Stimulated activated CD4-positive, alpha-beta T cell treated with anti-CD3 and anti-CD28 coated beads, Interleukin-1b, Interleukin-23, amount 100 ng/mL, for 1 hour (primary cell): ENCODE measurements at places on chromosomes 2 and 18.

- DNase-seq: no peak
These were observed 25.9 kb downstream of the RAMP1 start for GRCh38 chr2:237885111-237885930.

GRCh38 chr2:158556124-158556523, 99.4 kb downstream of the PKP4 start:
- no peak for DNase-seq

DNA sequence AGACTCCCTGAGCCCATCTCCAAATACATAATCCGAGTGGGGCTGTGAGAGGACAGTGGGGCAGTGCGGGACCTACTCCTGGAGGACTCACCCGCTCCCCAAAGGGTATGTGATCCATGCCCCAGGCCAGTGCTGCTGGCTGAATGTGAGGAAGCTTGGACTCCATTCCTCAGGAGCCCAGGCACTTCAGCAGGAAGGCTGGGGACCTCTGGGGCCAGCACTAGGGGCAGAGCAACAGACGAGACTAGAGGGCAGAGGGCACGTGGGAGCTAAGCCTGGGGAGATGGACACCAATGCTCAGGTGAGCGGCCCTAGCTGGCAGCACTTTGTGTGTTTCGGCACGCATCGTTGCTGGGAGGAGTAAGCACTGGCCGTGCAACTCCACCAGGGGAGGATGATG, 84.9 kb downstream of the MALT1 start:
- no peak for DNase-seq

- DNase-seq: peak; percentile 1
These were observed 56.6 kb downstream of the SP100 start for GRCh38 chr2:230472621-230473018.

GRCh38 chr2:159817283-159817682, 19.3 kb upstream of the CD302 start:
- no peak for DNase-seq

DNA sequence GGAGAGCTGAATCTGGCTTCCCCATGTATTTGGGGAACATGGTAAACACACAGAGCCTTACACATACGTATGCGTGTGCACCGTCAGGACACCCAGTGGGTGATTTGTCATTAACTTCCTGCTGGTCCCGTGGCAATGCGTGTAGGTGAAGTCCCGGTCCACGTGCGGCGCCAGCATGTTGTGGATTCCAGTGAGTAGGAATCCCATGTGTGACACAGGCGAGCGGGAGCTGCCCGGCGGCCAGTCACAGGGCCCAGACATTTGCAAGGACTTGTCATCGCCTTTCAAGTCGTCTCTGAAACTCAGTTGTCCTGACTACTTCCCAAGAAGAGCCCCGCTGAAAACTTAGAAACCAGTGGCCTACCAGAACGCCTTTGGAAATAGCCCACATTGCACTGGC, 102.0 kb downstream of the RNF144A start:
- DNase-seq: no peak

GRCh38 chr18:58682429-58683069, 11.3 kb downstream of the MALT1 start:
- DNase-seq: no peak

DNA sequence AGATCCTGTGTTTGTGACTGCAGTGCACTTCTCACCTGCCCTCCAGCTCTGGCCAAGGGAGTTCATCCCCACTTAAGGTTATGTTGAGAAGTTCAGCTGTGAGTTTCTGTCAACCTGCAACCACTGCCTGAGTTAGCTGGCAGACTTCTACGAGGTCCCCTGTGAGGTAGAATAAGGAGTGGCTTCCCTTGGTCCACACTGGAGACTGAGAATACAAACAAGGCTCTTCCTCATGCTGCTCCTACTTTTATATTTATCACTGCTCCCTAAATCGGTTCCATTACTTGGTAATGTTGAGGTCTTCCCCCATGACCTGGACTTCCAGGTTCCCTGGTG, 353.2 kb upstream of the CWC22 start:
- DNase-seq: no peak

DNA sequence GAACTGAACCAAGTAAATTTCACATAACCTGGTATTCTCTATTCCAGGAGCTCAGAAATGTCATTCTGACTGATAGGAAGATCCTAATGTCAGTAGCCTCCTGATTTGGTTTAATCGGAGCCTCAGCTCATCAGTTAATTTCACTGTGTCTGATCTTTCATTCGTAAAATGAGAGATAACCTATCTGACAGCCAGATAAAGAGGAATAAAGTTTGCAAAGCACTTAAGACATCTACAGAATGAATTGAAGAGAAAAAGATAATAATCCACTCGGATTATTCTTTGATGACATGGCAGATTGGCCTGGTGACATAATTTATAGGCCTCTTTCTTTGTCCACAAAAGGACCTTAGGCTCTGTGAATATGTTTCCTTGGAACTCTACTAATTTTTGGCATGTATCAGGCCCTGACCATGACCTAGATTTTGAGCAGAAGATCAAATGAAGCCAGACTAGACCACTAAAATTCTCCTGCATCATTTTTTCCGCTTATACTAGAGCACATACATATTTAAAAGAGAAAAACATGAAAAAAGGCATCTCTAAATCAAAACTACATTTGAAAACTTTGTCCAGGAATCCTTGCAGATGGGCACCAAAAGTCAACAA, 312.4 kb downstream of the MTX2 start:
- no peak for DNase-seq

DNA sequence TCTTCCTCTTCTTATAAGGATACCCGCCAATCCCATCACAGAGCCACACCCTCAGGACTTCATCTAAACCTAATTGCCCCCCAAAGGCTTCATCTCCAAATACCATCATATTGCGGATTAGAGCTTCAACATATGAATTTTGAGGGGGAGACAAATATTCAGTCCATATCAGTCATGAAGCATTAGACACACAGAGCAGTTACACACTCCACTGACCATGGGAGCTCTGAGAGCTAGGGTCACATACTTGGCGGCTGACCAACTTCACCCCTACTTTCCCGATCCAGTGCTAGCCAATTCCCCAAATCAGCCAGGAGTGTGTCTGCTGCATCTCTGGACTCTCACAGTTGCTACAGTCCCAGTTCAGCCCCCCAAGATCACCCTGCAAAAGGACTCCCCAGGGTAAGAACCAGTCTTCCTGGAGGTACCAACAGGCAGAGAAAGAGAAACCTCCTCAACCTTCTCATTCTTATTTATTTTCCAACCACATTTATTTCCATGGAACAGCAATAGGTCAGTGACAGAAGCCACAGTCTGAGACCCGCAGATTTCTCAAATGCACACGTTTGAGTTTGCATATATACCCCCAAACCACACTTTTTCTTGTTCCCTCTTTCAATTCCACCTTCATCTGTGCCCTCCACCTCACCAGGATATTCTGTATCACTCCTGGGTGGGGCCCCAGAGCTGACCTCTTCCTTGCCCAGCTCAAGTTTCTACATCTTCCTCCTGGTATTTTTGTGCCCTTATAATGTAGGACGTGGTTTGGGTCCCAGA, 33.3 kb downstream of the SPP2 start:
- DNase-seq: no peak

DNA sequence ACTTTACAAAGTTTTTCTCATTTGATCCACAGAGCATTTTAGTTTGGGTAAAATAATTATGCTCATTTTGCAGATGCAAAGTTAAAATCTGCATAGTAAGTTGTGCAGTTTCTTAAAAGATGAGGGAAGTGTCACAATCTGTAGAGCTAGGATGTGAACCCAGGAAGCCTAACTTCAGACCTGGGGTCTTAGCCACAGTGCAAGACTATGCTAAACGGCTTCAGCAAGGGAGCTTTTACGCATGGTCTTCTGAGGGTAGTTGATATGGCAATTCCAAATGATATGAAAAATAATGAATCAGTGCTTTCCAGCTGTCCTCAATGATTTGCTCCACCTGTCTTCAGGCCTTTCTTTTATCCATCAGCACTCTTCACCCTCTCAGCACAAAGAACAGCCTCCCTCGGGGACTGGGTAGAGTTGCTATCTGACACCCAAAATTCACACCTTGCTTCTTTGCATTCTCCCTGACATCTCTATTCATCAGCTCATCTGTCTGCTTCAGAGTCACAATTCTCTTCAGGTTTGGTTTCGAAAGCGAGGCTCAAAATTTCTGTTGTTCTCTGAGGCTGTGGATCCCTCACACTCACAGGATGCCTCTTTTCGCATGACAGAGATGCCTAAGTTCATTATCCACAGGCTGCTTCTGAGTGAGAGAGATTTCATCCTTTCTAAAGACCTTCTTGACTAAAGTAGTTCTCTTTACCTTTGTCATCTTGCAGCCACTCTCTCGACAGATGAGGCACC, 302.5 kb downstream of the NRXN1 start:
- no peak for DNase-seq

DNA sequence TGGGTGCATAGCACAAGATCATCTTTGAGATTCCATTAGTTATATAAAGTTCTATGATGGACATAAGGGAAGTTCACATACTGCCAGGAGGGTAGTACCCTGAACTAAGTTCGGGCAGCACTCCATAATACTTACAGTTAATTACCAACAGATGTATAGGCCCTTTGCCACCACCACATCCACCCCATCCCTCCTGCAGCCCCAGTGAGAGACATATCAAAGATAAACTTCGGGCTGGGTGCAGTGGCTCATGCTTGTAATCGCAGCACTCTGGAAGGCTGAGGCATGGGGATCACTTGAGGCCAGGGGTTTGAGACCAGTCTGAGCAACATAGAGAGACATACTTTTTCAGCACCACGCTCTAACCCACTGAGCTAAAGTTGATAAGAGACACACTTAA, 46.4 kb upstream of the NPAS2 start:
- DNase-seq: no peak

- no peak for DNase-seq
These were observed 55.1 kb downstream of the RBBP8 start for GRCh38 chr18:22988208-22988607.

DNA sequence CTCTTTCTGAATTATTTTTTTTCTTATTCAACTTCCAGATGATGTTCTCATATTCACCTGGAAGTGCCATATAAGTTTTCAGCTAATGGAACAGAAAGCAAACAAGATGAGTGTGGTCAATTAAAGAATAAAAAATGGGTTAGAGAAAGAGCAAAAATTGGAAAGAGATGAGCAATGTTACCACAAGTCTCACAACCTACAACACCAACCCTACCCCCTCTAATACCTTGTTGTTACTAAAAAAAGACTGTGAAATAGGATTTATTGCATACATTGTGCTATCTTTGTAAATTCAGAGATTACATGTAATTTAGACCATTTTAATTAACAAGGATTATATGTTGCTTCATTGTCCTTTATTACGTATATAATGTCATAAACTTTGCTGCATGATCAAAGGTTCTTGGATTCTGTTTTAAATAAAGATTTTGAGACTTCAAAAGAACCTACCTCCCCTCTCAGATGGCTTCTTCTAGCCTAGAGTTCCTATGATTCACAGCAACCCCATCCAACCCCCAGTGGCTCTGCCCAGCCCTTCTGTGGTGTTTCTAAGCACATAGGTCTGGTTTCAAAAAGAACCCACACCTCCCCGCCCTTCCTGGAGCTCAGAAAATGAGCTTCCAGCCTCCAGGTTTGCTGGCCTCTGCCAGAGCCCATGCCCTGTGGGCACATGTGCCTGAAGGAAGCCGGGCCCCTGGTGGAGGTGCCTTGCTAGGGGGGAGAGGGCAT, 24.7 kb downstream of the LGALSL start:
- no peak for DNase-seq

GRCh38 chr2:158967731-158968395, 577 bp upstream of the TANC1 start:
- DNase-seq: no peak

GRCh38 chr2:102001767-102002142, 10.0 kb downstream of the IL1R2 start:
- DNase-seq: no peak

DNA sequence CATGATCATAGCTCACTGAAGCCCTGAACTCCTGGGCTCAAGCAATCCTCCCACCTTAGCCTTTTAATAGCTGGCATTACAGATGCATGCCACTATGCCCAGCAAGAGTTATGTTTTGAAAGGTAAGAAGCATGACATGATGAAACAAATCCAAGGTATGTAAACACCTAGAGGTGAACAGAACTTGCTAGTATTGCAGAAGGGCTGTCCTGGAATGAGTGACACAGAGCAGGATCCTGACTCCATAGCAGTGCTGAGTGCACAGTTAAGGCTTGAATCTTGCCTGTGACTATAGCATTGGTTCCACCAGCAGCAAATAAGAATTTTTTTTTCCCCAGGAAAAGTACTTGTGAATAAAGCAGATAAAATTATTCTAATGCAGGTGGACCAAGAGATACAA, 309.5 kb downstream of the PIK3C3 start:
- no peak for DNase-seq

DNA sequence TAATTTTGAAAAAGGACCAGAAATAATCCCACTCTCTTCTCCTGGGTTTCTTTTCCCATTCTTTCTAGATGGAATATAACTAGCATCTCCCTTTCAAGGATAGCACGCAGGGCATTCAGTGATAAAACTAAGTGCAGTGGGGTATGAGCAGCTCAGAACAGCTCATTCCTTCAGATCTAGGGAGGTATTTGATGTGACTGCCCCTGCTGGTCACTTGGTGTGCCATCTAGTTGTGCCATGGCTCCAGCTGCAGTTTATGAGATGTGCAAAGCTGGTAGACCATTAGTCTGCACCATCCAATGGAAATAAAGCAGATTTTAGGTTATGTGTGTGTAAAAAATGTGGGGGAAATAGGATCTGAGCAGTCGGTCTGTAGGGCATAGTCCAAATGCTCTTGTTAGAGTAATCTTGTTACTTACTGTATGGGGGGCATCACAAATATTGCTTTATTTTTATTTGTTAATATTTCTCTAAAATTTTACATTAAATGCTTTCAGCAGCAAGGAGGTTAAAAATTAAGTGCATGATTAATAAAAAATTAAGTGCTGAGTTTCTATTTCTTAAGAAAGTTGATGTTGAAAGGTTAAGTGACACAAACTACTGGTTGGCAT, 38.9 kb downstream of the CTAGE1 start:
- DNase-seq: no peak

DNA sequence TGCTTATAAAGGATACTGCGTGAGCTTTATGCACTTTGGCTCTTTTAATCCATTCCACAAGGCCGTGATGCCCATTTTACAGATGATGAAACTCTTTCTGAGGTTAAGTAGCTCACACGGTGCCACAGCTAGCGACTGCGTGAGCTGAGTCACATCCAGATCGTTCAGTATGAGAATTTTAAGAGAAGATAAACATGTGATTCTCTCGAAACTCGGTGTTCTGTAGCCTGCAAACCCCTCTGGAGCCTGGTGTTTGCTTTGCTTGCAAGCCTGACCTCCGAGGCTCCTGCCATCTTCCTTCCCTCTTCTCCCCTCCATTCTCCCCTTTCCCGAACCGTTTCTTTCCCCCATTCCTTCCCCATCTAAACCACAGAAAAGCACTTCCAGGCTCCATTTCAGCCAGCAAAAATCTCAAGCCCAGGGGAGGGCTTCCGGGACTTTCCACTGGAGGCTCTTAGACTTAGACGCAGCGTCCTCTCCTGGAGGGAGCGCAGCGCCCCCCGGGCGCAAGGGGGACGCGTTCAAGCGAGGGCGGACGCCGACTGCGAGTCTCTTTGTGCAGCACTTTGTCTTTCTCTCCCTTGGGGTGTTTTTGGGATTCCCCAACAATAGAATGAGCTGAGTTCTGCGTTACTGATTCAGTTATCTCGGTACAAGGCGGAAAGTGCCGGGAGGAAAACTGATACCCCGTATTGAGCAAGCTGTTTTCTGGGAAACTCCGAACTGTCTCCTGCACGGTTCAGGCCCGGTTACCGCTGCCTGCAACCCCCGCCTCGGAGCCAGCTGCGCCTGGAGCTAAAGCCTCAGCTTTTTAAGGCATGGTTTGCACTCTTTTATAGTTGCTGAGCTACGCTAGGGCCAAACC, 38.0 kb downstream of the CYP1B1 start:
- DNase-seq: no peak

GRCh38 chr18:68916734-68917133, 118.9 kb downstream of the CCDC102B start:
- DNase-seq: no peak

GRCh38 chr2:6372317-6372901, 493.3 kb downstream of the CMPK2 start:
- DNase-seq: no peak
